CD4-positive, alpha-beta T cell treated with Interleukin-15 for 1 hour (primary cell): ENCODE measurements at places on chromosomes 16 and 17.

GRCh38 chr16:69141936-69142335 is 9.5 kb downstream of the UTP4 start:
- no peak for DNase-seq

DNA sequence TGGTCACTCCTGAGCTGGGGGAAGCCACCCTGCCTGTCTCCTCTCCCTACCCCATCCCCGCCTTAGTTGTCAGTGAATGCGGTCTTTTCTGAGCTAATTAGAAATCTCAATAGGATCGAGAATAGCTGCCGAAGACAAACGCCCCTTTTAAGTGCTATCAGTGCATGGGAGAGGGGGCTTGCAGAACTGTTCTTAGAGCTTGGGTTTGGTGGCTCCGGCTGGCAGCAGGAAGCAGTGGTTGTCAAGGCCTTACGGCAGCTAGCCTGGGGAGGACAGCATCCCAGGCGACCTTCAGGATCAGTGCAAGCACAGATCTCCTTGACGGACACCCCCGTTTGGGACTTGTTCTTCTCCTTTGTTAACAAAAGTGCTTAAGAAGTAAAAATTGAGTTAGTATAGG is 195.1 kb downstream of the CCDC182 start:
- DNase-seq: no peak

DNA sequence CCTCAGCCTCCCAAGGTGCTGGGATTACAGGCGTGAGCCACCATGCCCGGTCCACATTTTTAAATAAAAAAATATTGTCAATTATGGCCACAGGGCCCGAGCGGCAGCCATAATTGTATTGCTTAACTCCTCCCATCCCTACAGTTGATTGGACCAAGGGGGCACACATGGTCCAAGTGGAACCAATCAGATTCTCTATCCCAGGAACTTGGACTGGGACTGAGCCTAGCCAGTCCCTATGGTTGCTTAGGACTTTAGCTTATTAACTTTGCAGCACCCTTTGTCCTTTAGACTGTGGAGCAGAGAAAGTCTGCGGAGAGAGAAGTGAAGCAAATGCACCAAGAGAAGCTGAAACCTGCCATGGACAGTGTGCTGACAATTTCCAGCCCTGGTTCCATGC is 5.5 kb upstream of the RDM1 start:
- DNase-seq: no peak

- DNase-seq: no peak
Measured at GRCh38 chr17:27954548-27955495, 61.7 kb upstream of the LYRM9 start.

DNA sequence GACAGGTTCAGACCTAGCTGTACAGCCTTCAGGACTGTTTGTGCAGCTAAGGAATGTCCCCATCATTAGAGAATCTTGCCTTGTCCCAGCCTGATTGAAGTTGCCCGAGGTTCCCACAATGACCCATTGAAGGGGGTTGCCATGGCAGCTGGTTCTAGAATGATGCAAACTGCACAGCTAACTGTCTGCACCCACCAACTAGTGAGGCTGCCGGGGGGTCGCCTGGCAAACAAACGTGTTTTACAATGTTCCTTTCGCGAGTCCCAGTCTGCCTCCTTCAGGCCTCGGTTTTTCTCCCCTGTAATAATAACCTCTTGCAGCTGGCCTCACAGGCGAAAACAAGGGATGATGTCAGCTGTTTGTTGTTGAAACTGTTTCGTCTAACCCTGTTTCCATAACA is 5.5 kb downstream of the C16orf96 start:
- DNase-seq: no peak

GRCh38 chr16:53611179-53611696 is 92.4 kb downstream of the RPGRIP1L start:
- DNase-seq: no peak

- DNase-seq: no peak
Measured at GRCh38 chr17:12407495-12408252, 258.0 kb upstream of the MYOCD start.

DNA sequence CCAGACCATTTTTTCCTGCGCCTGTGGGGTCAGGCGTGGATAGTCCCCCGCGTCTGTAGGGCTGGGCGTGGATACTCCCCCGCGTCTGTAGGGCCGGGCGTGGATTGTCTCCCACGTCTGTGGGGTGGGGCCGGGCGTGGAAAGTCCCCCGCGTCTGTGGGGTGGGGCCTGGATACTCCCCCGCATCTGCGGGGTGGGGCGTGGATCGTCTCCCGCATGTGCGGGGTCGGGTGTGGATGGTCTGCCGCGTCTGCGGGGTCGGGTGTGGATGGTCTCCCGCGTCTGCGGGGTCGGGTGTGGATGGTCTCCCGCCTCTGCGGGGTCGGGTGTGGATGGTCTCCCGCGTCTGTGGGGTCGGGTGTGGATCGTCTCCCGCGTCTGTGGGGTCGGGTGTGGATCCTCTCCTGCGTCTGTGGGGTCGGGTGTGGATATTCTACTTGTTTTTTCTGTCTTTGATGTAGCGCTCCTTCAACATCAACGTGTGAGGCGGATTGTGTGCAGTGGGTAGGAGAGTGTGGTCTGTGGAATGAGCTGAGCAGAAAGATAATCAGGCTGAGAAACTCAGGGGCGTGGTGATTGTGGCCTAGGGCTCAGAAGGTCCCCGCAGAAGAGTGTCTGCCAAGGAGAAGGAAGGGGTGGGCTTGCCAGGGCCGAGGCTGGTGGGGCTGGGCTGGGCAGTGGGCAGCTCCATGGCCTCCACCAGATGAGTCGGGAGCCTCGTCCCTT is 3.2 kb downstream of the GNPTG start:
- DNase-seq: no peak

GRCh38 chr17:30950669-30951399 is 20.0 kb upstream of the RNF135 start:
- DNase-seq: peak; percentile 35

GRCh38 chr16:14092561-14092960 is 21.4 kb downstream of the MRTFB start:
- no peak for DNase-seq

DNA sequence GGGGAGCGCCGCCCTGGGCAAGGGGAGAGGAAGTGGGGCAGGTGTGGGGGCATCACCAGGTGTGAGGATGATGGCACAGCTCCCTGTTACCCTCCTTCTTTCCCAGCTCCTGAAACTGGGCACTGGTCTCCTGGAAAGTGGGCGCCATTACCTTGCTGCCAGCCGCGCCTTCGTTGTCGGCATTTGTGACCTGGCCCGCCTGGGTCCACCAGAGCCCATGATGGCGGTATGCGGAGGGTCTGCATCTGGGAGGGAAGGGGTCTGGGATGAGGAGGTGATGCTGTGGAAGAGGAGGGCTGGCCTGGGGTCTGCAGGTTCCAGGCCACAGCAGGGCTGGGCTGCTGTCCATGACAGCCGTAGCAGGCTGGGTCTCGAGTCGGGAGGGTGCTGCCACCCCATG is 5.5 kb downstream of the ACAP1 start:
- no peak for DNase-seq

- no peak for DNase-seq
Measured at GRCh38 chr16:23959072-23959751, 123.4 kb downstream of the PRKCB start.

DNA sequence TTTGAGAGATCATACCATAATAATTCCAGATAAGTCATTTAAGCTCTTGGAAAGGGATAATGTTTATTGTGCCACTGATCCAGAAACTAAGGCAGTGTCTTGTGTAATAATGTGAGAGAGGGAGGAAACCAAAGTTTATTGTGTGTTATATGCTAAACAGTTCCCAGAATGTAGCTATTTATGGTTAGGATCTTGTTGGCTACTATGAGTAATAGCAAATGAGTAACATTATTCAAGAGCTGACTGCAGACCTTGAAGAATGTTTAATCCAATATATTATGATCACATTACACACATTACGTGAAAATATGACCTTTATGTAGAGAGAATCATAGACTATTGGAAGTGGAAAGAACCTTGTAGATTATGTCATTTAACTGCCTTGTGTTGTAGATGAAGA is 139.5 kb downstream of the BCAS3 start:
- DNase-seq: no peak

- DNase-seq: peak; percentile 39
Measured at GRCh38 chr16:9125658-9126505, 34.4 kb downstream of the HAPSTR1 start.

DNA sequence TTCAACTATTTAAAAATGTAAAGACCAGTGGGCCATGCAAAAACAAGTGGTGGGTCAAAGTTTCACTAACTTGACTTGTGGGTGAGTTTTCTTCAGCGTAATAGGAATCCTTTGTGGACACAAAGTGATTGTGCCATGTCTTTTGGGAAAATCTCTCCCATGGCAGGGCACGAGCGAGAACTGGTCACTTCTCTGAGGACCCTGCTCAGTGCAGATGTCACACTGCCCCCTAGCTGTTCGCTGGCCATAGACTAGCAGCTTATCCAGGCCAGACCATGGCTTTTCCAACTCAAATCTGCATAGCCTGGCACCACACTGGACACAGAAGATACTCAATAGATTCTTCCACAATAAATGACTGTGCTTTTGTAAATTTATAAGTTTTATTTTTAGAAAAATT is 306.0 kb upstream of the CCL2 start:
- no peak for DNase-seq

DNA sequence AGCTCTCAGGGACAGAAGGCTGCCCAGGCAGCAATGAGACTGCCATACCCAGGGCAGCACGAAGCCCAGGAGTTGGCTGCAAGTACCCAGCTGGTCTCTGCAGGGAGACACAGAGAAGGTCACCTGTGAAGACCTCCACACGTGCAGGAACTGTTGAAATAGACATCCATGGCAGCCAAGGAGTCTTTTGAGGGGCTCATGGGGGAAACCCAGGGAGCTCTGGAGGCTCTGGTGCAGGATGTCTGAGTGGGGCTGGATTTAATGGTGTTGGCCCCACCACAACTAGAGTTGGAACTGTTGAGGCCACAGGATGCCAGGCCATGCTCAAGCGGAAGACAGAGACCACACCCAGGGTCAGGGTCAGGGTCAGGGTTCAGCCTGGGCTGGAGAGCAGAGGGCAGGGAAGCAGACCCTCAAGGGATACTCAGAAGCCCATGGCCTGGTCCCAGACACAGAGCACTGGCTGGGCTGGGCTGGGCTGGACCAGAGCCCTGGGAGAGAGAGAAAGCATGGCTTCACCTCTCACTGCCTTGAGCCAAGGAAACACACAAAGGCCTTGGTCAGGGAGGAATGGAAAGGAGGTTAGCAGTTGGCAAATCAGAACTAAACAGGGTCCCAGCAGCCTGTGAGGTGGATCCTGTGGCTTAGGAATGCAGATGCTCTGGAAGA is 21.4 kb downstream of the PITPNM3 start:
- DNase-seq: no peak

- no peak for DNase-seq
Measured at GRCh38 chr17:42761638-42762037, 611 bp downstream of the RAMP2 start.

GRCh38 chr16:69607674-69608073 is 41.9 kb downstream of the NFAT5 start:
- no peak for DNase-seq

DNA sequence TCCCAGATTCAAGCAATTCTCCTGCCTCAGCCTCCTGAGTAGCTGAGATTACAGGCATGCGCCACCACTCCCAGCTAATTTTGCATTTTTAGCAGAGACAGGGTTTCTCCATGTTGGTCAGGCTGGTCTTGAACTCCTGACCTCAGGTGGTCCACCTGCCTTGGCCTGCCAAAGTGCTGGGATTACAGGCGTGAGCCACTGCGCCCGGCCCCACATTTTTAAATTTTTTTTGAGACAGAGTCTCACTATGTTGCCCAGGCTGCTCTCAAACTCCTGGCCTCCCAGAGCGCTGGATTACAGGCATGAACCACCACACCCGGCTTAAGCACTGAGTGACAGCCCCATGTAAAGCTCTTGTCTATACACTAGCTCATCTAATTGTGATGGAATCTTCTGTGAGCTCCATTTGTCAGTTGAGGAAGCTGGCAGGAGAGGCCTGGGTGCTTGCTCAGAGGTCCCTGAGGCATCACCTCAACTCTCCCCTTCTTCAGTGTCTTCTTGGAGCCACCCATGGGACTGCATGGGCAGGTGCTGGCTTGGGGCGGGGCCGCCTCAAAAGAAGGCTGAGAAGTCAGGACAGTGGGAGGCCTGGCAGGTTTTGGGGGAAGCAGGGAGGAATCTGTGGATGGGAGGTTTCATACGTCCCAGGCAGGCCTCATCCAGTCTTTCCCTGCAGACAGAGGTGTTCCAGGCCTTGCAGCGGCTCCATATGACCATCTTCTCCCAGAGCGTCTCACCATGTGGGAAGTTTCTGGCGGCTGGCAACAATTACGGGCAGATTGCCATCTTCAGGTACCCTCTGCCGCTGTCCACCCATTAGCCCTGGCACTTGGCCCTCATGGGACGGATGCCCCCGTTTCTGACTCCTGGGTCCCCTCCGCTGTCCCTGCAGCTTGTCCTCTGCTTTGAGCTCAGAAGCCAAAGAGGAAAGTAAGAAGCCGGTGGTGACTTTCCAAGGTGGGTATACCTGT is 1.5 kb downstream of the THOC6 start:
- no peak for DNase-seq

DNA sequence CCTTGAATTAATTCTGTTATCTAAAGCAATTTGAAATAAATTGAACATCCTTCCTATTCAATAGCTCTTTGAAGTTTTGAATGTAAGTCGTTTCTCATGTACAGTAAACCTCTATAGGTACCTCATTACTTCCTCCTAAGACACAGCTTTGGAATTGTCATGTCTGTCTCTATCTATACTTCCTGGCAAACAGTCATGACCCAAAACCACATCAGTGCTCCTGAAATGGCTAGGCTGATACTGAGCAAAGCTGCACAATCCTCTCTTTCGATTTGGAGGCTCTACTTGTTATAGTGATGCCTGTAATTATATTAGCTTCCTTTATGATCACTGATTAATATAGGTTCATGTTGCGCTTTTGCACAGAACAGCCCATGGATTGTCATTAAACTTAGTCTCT is 110.1 kb downstream of the ADAMTS18 start:
- no peak for DNase-seq

DNA sequence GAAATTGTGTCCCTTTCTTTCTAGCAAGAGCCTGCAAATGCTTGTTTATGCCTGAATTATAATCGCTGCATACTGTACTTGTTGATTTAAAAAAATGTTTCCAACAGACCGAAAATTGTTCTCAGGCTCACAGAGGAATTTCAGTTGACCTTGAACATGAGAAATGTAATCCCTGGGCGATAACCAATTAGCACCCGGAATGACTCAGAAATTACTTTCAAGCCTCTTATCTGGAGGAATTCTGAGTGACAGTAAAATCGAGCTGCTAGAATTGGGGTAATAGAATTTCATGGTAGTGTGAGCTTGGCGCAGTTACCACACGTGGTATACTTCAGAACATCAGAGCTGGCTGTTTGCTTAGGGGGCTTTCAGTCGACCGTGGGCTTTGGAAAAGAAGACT is 139.1 kb upstream of the CACNG3 start:
- DNase-seq: no peak

DNA sequence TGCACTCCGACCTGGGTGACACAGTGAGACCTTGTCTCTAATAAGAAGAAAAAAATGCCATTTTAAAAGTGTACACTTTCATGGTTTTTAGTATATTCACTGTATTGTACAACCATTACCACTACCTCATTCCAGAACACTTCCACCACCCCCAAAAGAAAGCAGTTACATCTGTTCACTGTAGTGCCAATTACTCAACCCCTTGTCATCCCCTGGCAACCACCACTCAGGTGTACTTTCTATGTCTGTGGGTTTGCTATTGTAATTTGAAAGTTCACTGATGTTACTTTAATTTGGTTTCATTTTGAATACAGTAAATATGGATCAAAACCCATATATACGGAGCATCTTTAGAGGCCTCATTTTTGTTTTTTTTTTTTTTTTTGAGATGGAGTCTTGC is 6.1 kb downstream of the ZG16 start:
- DNase-seq: no peak

- peak; percentile 31 for DNase-seq
Measured at GRCh38 chr17:82350182-82351030, 8.6 kb upstream of the TEX19 start.

- DNase-seq: no peak
Measured at GRCh38 chr16:51197953-51198748, 47.1 kb upstream of the SALL1 start.
